ENCODE measurements at places on chromosomes 11 and 22.

- no peak for DNase-seq
Observed at GRCh38 chr11:87284306-87284705, 246.6 kb downstream of the TMEM135 start.

DNA sequence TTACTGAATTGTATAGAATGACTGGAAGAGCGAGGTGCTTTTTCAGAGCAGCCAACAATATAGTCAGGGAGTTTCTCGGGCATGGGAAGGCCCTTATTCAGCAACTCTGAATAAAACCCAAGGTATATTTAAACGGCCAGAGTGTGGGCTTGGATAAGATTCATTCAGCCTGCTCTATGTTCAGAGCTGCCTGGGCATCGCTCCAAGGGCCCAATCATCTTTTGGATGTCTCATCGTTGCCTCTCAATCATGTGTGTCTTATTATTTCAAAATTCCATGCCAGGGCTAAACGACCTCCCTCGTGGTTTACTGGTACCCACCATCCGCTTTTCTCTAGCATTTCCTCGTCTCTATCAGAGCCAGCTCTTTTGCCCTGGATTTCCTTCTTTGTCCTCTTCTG, 19.5 kb upstream of the NTM start:
- no peak for DNase-seq

- no peak for DNase-seq
Observed at GRCh38 chr11:1888811-1889210, 2.9 kb downstream of the PRR33 start.

DNA sequence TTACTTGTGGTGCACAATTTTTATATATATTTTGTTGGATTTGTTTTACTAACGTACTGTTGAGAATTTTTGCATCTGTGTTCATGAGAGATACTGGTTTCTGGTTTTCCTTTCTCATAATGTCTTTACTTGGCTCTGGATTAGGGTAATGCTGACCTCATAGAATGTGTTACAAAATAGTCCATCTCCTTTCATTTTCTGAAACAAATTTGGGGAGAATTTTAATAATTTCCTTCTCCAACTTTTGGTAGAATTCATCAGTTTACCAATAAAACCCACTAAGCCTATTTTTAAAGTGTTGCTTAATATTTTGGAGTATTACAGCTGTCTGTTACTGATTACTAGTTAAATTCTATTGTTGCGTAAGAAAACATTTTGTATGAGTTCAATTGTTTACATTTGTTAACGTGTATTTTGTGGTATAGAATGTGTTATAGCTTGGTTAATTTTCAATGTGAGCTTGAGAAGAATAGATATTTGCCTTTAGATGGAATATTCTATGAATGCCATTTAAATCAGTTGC, 11.5 kb downstream of the TRIM22 start:
- DNase-seq = no peak

GRCh38 chr11:34207487-34208180, 102.2 kb downstream of the NAT10 start:
- no peak for DNase-seq

GRCh38 chr11:15493921-15494620, 379.3 kb downstream of the INSC start:
- DNase-seq = no peak

Measured in trophoblast cell (in vitro differentiated cells and primary cell).